GF-D8 (cell line): ENCODE measurements at places on chromosomes 12 and 14.

- DNase-seq: no peak
Observed at GRCh38 chr12:8628731-8629130, 16.1 kb upstream of the AICDA start.

DNA sequence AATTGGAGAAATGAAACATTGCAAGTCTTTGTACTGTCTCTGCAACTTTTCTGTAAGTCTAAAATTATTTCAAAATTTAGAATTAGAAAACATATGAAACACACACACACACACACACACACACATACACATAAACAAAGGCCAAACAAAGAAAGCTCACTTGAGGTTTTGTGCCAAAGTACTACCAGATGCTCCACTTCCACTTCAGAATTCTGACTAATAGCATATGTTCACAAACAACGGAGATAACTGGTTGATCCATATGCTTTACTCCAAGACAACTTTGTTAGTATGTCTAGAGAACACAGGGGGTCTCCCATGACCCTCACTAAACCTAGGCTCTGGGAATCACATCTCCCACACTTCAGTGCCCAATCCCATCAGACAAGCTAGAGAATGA, 133.8 kb upstream of the CLEC14A start:
- no peak for DNase-seq

DNA sequence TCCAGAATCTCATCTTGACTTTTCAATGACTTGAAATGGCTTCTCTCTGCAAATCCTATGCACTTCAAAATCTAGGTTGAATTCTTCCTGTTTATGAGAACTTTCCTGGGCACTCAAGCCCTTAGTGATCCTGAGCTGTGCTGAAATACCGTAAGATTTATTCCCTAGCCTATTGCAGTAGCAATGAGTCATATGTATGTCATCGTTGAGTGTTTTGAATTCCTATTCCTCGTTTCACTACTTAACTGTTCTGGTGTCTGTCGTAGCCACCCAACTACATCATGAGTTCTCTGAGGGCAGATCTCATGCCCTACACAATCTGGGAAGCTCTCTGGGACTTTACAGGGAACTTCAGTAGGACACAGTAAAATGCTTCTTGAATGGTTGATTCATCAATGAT, 190.8 kb upstream of the TMEM132C start:
- DNase-seq: no peak

GRCh38 chr12:93137656-93138612, 208.8 kb upstream of the EEA1 start:
- DNase-seq: no peak

GRCh38 chr12:116370004-116370404, 92.5 kb upstream of the MED13L start:
- no peak for DNase-seq

GRCh38 chr12:104740668-104741067, 217.4 kb downstream of the SLC41A2 start:
- no peak for DNase-seq

GRCh38 chr12:50224026-50224692, 57.0 kb upstream of the CERS5 start:
- no peak for DNase-seq

DNA sequence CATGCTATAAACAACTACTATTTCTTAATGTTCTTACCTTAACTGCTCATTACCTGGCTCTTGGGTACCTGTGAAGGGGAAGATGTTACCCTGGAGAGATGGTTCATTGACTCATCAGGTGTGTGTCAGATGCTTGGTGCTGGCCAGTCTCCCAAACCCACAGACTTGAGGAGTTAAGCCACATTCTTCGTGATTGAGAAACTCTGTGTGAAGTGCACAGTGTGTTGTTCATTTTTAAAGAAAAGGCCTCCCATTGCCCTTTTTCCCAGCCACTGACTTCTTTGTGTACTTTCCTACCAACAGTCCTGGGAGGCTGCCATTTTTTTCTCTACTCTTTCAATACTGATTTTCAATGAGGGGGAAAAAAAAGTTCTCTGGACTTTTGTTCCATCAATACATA, 3.2 kb downstream of the MGST1 start:
- peak; percentile 18 for DNase-seq

- DNase-seq: no peak
Observed at GRCh38 chr12:103331643-103332042, 164.1 kb downstream of the C12orf42 start.

DNA sequence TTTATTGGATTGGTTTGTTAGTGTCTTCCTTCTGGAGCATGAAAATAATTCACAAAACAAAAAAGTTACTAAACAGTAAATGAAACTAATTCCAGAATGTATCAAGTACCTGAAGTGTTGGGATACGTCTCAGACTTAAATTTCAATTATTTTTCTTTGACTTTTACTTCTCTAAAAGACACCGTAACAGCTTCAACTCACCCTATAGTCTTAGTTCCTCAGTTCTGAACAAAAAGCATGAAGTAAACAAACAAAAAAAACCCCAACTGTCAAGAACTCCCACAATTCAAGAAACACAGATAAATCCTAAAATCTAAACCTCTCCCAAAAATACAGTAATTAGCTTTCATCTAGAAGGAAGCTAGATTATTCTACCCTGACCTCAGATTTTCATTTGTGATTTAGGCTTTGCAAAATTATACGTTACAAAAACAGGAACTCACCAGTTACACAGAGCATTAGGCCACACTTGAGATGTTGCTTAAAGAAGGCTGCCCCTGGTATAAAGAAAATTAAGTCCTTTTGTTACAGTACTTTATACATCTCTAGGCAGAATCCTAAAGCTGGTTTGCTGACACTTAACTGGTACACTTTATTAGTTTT, 10.2 kb downstream of the HEATR5A start:
- peak; percentile 78 for DNase-seq

DNA sequence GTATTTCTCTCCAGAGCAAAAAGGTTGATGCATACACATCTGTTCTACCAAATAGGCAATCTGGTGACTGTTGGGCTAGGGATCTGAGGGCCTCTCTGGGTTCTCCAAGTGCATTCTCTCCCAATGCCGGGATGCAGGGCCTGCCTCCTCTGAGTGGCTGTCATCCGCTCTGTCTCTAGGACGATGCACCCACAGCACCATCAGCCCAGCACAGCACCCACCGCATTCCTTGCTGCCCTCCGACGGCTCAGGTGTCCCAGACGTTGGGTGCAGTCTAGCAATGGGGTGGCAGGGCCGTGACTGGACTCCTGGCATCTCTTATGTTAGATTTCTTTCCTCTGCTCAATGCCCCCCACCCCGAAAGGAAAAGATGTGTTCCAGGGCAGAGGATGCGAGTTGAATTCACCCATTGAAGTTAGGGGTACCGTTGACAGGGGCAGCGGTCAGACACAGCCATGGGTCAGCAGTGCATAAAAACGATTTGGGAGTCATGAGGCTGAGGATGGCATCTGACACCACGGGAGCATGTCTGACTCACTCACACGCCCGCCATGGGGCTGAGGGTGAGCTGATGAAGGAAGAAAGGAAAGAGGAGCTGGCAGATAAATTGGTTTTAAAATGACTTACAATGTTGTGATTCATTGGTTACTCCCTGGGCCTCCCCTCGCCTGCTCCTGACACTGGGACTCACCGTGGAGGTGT, 93.2 kb upstream of the C14orf180 start:
- DNase-seq: no peak

DNA sequence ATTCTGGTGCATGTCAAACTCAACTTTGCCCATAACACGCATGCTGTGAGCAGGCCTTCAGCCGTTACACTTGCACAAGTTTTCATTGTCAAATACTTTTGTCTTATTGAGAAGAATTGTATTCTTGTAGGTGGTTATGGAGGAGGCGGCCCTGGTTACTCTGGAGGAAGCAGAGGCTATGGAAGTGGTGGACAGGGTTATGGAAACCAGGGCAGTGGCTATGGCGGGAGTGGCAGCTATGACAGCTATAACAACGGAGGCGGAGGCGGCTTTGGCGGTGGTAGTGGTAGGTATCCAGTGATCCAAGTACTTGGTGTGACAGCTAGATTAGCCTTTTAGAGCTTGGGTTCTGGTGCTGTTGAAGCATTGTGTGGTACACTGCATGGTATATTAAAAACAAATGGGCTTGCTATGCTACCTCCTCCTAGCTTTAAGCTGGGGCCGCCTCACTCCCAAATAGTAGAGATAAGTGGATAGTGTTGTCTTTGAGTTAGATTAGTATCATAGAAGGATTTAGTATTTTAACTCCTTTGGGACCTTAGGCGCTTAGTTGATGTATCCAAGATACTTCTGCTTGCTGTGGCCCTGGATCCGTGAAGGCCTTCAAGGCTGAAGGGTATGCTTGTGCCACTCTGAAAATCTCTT, 2.5 kb downstream of the HNRNPA1 start:
- DNase-seq: no peak

- DNase-seq: no peak
Observed at GRCh38 chr12:92927436-92928281, 1.4 kb downstream of the EEA1 start.

DNA sequence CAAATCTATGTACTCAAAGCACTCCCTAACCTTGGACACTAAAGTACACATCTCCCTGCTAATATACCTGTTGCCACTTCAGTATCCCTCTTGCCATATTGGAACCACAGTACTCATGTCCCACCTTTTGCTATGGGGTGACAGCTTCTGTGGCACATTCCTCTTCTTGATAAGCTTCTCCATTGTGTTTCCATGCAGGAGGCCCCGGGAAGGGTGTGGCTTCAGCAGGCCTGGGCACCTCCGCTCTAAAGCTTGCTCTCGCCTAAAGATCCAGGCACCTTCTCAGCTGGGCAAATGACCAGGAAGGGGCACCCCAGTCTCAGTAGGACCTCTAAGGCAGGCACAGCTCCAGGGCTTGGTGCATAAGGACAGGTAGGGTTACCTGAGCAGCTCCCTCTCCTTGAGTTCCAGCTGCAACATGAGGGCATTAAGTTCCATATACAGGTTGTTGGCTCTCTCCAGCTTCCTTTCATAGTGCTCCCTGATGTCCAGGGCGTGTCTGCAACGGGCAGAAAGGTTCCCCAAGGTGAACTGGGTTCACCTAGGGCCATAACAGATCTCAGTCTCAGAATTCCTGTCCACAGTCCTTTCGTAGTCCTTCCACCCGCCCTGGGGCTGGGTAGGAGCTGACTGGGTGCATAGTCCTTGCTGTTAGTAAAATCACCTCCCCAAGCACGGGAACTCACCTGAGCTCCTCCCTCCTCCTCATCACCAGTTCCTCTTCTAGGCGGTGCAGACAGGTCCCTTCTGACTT, 15.9 kb downstream of the MAP3K12 start:
- no peak for DNase-seq

DNA sequence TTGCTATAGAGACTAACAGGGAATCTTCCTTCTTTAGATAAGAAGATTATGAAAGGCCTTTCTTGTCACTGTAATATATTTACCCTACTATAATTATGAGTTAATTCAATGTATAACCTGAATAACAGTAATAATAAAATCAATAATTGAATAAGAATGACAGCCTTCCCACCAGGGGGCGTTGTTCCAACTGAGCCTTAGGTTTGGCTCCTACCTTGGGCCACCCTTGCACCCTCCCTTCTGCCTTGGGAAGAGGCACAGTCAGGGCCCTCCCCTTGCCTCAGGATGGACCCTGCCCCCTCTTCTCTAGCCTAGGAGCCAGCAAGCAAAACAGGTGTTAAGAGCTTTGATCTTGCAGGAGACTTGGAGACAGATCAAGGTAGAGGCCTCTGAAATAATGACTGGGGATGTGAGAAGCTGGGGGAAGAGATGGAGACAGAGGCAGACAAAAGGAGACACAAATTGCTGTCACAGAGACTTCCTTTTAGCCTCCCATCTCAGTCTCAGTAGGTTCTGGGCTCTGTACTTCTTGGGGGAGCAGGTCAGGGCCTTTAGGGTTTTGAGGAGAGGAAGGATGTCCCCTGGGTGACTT, 40.1 kb upstream of the CISTR start:
- DNase-seq: no peak

- no peak for DNase-seq
Observed at GRCh38 chr12:56425193-56425592, 24.0 kb downstream of the TIMELESS start.

- no peak for DNase-seq
Observed at GRCh38 chr12:7439579-7440505, 4.1 kb downstream of the CD163L1 start.

GRCh38 chr14:99679996-99680395, 4.1 kb upstream of the CYP46A1 start:
- DNase-seq: no peak

DNA sequence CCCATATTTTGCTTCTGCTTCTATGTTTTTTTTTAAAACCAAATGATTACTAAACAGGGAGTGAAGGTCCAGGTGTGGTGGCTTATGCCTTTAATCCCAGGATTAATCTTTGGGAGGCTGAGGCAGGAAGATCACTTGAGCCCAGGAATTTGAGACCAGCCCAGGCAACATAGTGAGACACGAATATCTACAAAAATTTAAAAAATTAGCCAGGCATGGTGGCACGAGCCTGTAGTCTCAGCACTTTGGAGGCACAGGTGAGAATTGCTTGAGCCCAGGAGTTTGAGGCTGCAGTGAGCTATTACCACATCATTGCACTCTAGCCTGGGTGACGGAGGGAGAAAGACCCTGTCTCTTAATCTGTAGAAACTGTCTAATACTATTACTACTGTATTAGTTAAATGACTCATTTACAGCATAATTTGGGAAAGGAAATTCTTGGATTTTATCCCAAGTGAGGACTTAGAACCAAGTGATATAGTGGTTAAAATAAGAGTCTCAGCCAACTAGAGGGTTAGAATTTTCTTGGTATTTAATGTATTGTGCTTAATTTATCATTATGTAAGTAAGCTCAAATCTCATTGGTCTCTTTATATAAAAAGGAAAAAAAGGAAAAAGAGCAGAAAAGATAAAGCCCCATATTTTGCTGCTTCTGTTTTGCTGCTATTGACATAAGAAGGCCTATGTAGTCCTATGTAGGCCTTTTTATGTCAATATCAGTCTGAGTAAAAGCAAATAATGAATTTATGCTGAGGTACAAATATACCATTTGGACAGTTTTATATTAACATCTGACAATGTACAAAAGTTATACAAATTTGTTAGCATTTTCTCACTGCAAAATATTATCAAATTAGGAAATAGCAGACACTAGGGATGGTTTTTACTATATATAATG, 163.4 kb downstream of the RAD51B start:
- DNase-seq: no peak

DNA sequence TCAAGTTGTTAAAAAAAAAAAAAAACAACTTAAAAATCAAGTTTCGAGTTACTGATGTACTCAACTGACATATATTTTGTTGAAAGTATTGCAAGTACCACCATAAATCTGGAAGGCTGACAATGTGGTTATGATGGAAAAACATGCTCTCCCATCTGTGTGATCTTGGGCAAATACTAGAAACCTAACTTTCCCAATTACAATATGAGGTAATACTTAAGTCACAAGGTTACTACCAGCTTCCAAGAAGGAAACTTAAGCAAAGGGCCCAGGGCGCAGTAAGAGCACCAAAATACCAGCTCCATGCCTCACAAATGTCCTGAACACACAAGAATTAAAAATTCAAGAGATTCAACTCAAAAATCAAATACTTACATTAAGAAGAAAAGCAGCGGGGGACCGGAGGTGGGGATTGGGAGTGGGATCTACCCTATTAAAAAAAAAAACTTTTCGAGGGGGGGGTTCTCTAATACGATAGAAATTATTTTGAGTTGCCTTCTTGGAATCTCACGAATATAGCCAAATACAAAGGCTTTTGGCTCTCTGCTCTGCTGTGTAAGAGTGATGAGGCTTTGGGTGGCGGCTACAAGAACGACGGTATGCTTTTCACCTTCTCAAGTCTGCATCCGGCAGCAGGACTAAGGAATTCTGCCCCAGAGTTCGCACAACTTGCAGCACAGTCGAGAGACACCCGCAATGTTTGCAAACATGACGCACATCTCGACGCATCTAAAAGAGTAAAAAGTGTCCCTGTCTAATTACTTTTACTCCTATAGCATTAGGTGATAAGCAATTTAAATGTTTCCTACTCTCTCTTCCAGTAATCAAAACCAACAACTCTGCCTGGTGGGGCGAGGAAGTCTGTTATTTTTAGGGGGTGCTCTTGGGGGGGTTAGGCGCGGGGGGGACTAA, 1.1 kb downstream of the SAV1 start:
- DNase-seq: peak; percentile 45
